ENCODE measurements at places on chromosomes 2 and 18. TPM values are rescaled to one million over a fixed set of nuclear protein-coding genes. Genes with fewer than 3 reads are reported as not detected.

DNA sequence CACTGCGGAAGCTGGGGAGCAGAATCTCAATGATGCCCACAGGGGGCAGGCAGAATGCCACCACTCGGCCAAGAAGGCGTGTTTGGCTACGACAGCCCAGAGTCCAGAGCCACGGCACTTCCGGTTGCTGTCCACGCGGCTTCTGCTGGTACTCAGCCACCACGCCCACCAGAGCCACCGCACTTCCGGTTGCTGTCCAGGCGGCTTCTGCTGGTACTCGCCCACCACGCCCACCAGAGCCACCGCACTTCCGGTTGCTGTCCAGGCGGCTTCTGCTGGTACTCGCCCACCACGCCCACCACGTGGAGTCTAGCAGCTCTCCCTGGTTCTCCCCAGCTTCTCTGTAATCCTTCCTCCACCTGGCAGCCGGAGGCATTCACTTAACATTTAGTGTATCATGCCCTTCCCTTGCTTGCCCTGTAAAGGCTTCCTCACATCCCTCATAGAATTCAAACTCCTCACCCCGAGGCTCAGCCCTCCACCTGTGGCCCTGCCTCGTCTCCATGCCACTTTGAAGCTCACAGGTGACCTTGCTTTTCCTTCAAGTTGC, 40.1 kb upstream of the APCDD1 start:
- no peak for DNase-seq

GRCh38 chr2:239894276-239894675, 130.9 kb downstream of the NDUFA10 start:
- DNase-seq, result no peak

- DNase-seq, result no peak
These were observed 83.2 kb downstream of the CTIF start for GRCh38 chr18:48621815-48622555.

- no peak for DNase-seq
These were observed 228.3 kb downstream of the LDLRAD4 start for GRCh38 chr18:13446610-13447461.

DNA sequence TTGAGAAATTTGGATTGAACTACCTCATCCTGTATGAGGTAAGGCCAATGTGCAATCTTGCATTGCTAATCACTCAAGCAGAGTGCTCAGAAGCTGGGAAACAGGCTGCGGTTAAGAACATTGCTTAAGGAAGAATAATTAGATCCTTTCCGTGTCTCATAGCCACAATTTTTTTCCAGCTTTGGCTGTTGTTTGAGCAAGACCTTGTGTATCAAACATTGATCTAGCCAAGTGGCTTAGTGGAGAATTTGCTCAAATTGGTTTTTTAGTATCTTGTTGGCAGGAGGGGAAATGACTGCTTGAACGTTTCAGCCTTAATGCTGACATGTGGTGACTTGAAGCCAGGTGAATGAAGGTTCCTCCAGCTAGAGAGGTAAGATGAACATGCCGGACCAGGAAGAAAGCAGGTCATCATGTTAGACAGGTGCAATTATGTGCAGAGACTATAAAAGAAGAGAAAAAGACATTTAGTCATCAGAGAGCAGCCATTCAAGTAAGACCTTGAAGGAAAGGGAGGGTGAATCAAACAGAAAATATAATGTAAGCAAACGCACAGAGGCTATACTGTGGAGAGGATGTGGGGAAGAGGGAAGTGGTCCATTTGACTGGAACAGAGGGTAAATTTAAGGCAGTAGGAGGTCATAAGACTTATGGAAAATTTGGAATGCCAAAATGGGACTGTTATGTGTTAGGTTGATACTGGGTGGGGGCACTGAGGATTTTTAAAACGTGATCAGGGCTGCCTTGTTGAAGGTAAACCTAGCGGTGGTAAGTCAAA, 98.9 kb upstream of the CYP1B1 start:
- no peak for DNase-seq

DNA sequence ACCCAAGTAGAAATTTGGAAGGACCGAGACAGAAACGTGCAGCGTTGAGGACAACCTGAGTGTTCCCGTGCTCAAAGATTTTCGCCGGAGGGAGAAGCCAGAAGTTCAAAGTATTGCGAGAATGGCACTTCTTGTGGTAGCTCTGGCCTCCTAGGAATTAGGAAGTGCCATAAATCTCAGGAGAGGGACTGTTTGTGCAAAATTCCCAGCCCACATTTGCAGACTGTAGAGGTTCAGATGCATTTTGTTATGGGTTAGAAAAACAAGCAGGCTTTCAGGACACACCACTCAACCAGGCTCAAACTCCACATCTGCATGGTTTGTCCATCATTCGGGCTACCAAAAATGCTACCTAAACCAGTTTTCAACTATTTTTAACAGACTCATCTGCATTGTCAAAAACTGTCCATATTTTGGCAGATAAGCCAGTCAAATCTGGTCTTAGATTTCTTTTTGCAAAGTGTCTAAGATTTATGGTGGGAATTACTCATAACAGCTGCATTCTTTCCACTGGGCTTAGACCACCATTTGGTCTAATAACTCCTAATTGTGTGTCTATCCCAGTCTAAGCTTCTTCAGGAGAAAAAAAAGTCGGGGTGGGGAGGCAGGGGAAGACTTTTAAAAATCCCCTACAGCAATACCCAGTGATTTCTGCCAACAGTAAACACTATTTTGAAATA, 422.9 kb downstream of the ARHGAP15 start:
- no peak for DNase-seq

DNA sequence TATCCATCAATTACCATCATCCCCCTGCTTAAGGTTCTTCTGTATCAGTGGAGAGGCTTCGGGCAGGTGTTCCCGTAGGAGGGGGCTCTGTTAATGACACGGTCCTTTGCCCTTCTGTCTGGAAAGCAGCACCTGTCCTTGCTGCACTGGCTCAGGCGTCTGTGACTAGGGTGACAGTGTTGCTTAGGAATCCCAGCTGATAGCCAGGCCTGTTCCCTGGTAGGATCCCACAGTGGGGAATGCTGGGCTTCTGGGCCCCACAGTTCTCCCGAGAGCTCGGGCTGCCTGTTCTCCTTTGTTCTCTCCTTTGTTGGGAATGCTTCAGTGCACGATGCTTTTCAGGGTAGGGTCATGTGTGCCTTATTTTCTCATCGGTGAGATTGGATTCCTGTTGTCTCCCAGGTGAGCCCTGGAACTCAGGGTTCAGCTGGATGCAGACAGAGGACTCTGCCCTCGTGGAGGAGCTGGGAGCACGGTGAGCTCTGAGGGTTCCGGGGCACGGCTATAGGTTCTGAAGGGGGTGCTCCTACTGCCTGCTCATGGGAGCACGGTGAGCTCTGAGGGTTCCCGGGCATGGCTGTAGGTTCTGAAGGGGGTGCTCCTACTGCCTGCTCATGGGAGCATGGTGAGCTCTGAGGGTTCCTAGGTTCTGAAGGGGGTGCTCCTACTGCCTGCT, 9.6 kb downstream of the SNTG2 start:
- no peak for DNase-seq

DNA sequence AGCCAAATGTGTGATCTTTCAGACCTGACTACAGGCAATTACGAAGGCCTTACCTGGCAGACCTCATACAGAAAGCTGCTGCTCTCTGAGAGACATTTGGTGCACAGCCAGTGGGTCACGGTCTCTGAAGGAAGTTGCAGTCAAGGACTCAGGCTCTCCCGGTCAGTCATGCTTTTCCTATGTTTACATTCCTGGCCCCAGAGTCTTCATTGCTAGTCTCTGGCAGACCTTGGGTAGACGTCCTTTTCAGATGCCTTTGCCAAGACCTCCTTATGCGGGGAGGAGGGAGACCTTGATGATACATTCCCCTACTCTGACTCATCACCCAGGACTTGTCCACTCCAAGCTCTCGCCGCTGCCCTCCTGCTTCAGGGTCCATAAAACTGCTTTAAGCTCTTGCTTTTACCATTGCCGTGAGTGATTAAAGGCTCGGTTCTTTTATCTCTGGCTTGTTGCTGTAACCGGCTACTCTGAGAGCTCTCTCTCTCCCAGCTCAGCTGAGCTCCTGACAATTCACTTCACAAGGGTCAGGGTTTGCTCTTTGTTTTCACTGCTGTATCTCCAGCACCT, 62.0 kb upstream of the SLC35F5 start:
- peak; percentile 73 for DNase-seq

GRCh38 chr2:44104855-44105271, 63.8 kb upstream of the PPM1B start:
- DNase-seq, result no peak

FARP2 gene
- 29.2 TPM for total RNA-seq

DNA sequence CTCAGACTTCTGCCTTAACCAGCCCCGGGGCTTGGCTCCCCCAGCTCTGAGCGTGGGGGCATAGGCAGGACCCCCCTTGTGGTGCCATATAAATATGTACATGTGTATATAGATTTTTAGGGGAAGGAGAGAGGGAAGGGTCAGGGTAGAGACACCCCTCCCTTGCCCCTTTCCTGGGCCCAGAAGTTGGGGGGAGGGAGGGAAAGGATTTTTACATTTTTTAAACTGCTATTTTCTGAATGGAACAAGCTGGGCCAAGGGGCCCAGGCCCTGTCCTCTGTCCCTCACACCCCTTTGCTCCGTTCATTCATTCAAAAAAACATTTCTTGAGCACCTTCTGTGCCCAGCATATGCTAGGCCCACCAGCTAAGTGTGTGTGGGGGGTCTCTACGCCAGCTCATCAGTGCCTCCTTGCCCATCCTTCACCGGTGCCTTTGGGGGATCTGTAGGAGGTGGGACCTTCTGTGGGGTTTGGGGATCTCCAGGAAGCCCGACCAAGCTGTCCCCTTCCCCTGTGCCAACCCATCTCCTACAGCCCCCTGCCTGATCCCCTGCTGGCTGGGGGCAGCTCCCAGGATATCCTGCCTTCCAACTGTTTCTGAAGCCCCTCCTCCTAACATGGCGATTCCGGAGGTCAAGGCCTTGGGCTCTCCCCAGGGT, 5.5 kb downstream of the CTDSP1 start:
- no peak for DNase-seq

DNA sequence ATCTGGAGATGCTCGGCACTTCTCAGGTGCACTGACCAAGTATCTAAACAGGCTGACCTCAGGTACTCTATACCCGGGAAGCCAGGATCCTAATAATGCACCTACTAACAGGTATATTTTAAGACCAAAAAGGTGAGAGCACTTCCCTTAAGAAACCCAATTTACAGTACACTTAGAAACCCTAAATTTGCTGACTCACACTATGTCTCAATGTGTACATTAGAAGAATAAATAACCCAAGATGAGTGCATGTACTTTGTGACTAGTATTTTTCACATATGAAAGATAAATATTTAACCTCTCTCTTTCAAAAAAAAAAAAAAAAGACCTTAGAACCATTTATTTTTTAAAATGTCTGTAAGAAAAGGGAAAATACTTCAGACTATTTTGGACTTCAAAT, 118.8 kb downstream of the ZNF516 start:
- no peak for DNase-seq

GRCh38 chr2:232897598-232898408, 27.7 kb downstream of the SNORC start:
- no peak for DNase-seq

GRCh38 chr2:96159084-96159830, 14.0 kb upstream of the DUSP2 start:
- DNase-seq, result no peak

DNA sequence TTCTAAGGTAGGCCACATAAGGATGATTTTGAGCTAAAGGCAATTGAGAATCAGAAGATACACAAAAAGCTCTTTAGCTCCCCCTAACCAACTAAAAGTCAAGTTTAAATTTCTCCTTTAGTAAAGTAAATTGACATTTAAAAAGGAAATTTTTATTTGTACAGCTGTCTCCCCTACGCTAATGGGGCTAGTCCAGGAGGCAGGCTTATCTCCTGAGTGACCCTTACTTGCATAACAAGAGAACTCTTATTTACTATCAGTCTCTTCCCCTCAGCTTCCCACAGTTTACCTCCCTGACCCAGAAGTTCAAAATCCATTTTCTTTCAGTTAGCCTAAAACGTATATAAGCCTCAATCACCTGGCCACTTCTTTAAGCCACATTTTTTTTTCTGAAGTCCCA, 1002.8 kb upstream of the NRXN1 start:
- no peak for DNase-seq

- DNase-seq, result peak; percentile 5
These were observed 36.0 kb downstream of the PAIP2B start for GRCh38 chr2:71190656-71191569.

RGPD3 gene
- total RNA-seq, result 0.05 TPM

DNA sequence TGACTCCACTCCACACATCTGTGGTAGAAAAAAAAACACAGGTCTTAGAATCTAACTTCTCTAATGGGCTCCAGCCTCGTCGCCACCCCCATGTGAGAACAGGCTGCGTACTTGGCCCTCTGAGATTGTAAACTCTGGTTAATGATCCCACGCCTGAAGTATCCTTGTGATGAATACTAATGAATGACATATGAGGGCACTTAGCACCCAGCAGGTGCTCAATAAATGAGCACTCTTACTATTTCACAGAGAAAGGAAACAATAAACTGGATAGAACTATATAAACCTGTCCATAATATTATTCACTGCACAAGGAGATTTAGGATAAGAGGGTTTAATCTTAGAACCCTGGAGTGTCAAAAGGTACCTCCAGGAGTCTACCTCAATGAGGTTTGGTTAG, 310.1 kb upstream of the HNRNPA3 start:
- DNase-seq, result no peak

GRCh38 chr2:158774681-158775080, 20.4 kb upstream of the DAPL1 start:
- DNase-seq, result no peak

KCNJ13 gene
- total RNA-seq, result not detected

DNA sequence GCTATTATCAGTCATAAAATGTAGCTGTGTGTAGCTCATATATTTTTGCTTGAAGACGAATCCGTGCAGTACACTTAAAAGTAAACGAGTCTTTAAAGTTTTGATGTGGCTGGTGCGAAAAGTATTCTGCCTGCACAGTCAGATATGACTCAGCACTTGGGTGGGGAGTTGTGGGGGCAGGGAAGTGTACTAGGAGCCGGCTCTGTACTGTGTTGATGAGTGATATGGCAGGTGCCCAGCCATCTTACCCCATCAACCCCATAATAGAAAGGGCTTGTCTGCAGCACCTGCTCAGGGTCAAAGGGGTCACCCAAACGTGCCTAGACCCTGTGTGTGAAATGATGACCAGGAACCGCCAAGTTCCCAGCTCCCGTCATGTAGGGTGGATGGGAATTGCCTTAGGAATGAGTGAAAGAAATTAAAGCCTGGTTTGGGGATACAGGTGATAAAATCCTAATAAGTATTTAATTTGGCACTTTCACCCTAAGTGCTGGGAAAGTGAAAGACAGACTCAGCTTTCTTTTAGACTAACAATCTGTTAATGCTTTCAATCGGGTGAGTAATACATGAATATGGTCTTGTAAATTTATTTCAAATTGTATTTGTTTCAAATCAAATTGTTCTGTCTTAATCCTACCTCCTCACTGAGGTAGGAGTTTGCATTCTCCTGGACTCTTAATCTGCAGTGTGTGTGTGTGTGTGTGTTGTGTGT, 48.0 kb downstream of the BCL2L11 start:
- peak; percentile 67 for DNase-seq

REEP1 gene
- 0.55 TPM for total RNA-seq

KIF5C gene
- total RNA-seq, result 0.46 TPM
